ENCODE measurements at places on chromosomes 12 and 14.

DNA sequence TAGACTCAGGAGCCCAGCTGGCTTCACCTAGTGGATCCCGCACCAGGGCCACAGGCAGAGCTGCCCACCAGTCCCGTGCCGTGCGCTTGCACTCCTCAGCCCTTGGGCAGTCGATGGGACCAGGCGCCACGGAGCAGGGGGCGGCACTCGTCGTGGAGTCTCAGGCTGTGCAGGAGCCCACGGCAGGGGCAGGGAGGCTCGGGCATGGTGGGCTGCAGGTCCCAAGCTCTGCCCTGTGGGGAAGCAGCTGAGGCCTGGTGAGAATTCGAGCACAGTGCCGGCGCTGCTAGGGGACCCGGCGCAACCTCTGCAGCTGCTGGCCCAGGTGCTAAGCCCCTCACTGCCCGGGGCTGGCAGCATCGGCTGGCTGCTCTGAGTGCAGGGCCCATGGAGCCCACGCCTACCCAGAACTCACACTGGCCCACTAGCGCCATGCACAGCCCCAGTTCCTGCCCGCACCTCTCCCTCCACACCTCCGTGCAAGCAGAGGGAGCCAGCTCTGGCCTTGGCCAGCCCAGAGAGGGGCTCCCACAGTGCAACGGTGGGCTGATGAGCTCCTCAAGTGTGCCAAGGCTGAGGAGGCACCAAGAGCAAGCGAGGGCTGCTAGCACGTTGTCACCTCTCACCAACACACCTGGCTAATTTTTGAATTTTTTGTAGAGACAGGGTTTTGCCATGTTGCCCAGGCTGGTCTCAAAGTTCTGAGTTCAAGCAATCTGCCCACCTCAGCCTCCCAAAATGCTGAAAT is 116.1 kb downstream of the SPTSSA start:
- no peak for DNase-seq

- DNase-seq, result no peak
Observed at GRCh38 chr14:51457843-51458562, 193.7 kb upstream of the FRMD6 start.

DNA sequence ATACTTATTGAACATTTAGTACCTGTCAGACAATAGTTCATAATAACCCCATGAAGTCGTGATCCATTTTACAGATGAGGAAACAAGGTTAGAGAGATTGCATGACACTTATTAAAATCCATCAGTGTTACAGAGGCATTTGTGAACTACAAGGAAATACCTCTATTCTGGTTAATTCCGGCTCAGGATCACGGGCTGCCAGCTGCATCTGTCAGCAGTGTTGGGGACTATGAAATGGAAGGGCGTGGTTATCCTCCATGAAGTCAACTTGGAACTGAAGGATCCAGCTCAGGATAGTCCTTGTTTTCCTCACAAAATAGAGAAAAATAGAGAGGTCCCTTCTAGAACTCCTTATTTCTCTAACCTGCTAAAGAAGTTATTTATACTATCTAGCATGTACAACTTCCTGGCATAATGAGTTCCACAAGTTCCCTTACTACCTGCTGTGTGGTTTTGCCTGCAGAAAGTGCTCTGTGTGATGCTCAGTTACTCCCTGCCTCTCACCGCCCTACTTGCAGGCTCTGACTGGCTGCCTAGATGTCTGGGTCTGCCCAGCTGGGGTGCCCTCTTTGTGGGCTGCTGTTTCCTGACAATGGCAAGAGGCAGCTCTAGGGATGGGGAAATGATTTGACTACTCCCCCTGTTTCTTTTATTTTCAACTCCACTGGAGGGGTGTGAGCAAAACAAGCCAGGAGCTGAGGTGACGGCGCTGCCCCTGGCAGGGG is 36.8 kb downstream of the PLXNC1 start:
- DNase-seq, result no peak

DNA sequence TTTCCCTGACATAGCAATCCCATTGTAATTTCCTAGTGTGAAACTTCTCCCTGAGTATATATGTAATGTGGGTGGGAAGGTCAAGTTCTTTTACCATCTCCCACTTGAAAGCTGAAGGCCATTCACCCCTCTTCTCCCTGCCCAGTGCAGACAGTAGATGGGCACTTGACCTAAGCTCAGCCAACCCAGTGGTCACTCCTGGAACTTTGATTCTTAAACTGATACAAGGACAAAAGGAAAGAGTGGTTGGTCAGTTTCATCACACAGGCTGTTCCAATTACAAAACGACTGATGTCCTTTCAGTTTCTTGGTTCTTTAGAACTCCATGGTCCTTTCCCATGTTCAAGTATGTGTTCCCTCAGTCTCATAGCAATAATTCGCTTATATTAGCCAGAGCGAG is 8.4 kb upstream of the APOLD1 start:
- no peak for DNase-seq

- DNase-seq, result no peak
Observed at GRCh38 chr12:52285172-52285745, 6.1 kb downstream of the KRT81 start.

DNA sequence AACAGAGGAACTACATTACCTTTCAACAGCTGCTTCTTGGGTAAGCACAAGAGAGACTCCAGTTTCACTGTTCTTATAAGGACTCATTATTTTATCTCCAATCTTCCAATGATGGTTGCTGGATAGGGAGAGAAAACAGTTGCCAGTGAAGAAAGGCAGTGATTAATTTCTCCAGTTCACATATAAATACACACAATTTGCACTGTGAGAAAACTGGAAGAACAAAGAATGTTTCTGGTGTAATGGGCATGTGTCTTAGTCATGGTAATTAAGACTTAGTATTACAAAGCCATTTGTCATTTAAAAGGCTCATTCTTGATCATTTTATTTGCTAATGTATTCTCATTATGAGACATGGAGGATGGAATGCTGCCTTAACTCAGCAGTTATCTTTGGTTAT is 78.0 kb upstream of the FAR2 start:
- DNase-seq, result no peak

DNA sequence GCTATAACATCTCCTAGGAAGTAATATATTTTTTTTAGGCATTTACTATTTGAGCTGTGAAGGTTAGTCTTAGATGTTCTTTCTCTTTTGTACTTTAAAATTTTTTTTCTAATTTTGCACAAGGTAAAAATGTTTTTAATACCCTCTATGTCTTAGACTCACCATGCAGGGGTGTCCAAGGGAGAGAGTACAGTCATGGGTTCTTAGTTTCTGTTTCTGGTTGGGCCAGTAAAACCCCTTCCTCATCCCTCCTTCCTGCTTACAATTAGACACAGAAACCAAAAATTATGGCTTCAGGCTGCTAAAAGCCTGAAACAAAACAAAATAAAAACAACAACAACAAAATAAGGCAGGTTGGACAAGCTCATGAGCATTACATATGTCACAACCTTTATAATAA is 193.0 kb downstream of the SYT1 start:
- DNase-seq, result no peak

GRCh38 chr12:107223821-107224220 is 130.5 kb upstream of the CRY1 start:
- DNase-seq, result no peak

DNA sequence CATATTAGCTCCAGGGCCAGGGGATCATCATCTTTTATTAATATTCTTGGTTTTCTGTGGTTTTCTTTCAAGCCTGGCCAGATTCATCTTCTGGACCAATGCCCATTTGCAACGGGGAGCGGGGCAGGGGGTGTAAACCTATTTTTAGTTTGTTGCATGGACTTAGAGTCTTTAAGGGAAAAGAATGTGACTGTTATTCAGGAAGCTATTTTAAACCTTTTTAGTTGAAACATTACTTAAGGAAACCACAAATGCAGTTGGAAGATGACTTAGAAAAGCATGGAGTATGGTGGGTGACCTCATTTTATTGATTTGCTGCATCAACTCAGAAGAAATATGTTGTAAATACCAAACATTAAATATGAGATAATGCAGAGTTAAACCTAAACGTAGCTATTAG is 368.4 kb upstream of the E2F7 start:
- DNase-seq, result no peak

DNA sequence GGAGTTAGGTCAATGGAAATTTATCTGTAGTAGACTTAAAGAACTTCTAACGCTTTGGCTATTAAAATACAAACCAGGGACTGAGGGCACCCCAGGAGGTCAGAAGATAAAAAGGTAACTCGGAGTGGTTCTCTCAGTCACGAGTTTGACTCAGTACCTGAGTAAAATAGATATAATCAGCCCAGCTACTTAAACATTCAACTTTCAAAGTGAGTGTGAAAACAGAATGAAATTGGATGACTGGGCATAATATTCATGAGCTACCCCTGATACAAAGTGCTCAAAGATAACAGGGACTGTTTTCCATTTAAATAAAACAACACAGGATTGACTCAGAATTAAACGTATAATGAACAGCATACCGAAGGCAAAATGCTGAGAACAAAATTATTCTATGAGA is 75.0 kb downstream of the FOXN3 start:
- DNase-seq, result no peak

GRCh38 chr12:67982164-67982563 is 7.1 kb upstream of the IFNG-AS1 start:
- DNase-seq, result peak; percentile 8

DNA sequence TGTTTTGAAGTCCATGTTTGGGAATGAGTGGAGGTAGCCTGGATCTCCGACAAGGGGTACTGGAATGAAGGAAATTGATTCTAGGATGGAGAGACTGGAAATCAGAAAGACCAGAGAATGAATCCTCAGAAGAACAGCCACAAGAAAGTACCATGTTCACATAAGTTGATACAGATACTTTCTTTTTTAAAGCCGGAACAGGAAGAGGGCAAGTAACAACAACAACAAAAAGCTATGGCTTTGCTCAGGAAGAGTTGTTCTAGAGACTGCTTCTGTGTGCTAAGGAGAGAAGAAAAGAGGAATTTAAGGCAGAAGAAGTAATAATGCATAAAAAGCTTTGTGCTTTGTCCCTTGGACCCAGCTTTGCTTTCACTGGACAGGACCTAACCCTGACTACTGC is 6.2 kb downstream of the TC2N start:
- DNase-seq, result no peak

GRCh38 chr14:56514663-56515371 is 64.8 kb upstream of the TMEM260 start:
- no peak for DNase-seq

DNA sequence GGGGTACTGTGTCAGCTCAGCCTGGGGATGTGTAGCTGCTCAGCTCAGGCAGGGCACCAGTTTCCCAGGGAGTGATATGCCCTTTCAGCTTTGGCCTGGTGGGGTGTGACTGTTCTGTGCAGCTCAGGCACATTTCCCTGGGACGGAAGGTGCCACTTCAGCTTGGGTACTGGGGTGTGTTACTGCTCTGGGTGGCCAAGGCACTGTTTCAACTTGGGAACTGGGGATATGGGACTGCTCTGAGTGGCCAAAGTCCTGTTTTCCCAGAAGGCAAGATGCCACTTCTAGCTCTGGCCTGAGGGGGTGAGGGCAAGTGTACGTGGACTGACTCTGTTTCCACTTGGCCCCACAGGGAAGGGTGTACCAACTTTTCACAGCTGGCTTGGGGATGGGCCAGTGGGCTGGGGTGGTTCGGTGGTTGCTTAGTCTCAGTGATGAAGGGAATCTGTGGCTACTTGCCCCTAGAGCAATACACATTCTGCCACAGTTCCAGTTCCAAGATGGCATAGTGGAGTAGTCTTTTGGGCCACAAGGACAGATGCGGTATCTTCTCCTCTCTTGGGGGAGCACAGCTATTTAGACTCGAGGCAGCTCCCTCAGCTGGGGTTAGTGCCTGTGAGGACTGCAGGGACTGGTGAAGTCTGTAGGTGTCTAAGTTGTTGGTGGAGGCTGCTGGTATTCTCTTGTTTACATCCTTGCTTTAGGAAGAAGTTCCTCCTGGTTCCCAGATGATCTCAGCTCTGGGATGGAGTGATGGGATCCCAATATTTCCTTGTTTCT is 26.4 kb downstream of the TBC1D15 start:
- no peak for DNase-seq

DNA sequence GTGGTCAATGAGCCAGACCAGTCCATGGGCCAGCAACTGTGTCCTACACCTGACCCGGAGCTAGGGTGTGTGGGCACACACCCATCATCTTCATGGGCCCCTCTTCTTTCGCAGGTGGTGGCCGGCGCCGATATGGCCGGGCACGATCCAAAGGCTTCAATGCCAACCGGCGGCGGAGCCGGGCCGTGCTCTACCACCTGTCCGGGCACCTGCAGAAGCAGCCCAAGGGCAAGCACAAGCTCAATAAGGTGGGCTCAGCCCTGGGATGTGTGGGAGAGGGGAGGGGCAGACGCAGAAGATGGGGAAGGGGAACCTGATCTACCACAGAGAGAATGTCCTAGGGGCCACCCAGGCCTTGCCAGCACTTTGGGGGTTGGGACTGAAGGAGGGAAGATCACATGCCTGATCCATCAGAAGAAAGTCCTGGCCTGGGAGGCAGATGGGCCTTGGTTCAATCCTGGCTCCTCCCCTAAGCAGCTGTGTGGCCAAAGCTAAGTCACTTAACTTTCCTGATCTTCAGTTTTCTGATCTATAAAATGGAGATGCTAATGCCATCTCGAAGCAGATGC is 3.8 kb downstream of the KCNH3 start:
- no peak for DNase-seq

DNA sequence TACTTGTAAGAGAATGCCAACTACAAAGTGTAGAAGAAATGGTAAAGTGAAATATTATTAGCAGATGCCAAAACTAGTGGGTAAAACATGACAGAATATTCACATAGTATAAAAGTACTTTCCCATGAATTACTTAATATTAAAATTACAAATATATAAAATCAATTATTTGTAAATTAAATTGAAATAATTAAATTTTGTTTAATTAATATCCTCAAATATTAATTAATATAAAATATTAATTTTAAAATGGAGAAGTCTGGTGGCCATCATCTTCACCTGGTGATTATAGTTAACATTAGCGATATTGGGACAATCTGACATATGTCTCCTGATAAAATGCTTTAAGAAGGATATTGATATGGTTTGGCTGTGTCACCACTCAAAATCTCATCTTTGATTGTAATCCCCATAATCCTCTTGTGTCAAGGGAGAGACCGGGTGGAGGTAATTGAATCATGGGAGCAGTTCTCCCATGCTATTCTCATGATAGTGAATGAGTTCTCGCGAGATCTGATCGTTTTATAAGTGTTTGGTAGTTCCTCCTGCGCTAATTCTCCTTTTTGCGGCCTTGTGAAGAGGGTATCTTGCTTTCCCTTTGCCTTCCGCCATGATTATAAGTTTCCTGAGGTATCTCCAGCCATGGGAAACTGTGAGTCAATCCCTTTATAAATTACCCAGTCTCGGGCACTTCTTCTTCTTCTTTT is 55.0 kb upstream of the SGPP1 start:
- no peak for DNase-seq

DNA sequence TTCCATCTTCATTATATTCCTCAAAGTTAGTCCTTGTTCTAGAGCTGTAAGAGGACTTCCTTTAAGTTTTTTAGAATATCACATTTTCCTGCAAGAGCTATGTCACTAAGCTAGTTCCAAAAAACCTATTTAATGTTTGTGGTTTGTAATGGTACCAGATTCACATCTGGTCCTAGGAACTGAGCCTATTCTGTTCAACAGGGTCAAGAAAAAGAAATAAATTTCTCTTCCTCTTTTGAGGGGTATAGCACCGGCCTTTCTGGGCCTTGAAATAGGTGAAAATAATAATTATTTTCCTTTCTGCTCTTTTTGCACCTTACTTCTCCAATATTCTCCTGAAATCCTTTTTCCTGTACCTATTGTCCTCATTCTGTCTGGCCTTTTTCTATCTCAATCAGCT is 3.6 kb upstream of the STXBP6 start:
- DNase-seq, result no peak

GRCh38 chr12:92784797-92785562 is 82.2 kb downstream of the PLEKHG7 start:
- DNase-seq, result peak; percentile 68

GRCh38 chr14:77238996-77239395 is 32.0 kb downstream of the NGB start:
- DNase-seq, result no peak

GRCh38 chr14:70576891-70577290 is 23.6 kb downstream of the MED6 start:
- no peak for DNase-seq

All from brain (organoid and tissue), 16 donors.